Breast epithelium (tissue), 4 donors: ENCODE measurements at places on chromosomes 5 and 9. TPM values are rescaled to one million over a fixed set of nuclear protein-coding genes. Genes with fewer than 3 reads are reported as not detected.

The PCDHB16 gene
- total RNA-seq = 6.3 TPM

The PCDHA9 gene
- total RNA-seq = 1.5 TPM

- H3K27me3 ChIP-seq = no peaks in the 10 kb centered on the region
- H3K36me3 ChIP-seq = no peaks in the 10 kb centered on the region
- DNase-seq = no peak
- H3K4me3 ChIP-seq = no peak overlapping the region
Observed at GRCh38 chr9:121800376-121800775, 148.9 kb downstream of the DAB2IP start.

DNA sequence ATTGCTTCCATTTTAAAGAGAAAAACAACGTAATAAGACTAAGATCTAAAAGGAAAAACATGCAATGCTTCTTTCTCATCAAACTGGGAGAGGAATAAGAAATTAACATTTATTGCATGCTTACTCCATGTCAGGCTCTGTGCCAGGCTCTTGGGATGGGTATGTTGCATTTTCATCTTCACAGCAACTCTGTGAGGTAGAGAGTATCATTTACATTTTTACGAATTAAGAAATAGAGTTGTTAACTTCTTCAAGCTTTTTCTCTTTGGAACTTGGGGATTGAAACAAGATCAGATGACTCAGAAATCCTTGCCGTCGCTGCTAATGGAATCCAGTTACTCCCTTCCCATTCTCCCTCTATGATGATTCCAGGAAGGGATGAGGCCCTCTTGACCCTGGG, 39.5 kb downstream of the PDE8B start:
- H3K27ac ChIP-seq = no peak overlapping the region
- DNase-seq = no peak
- H3K4me3 ChIP-seq = no peak overlapping the region
- H3K4me1 ChIP-seq = no peaks in the 10 kb centered on the region
- H3K27me3 ChIP-seq = no peaks in the 10 kb centered on the region
- no peaks in the 10 kb centered on the region for H3K36me3 ChIP-seq

The SPINK7 gene
- not detected for total RNA-seq

GRCh38 chr5:83608122-83608521, 112.5 kb downstream of the HAPLN1 start:
- no peak for DNase-seq
- no peaks in the 10 kb centered on the region for H3K27me3 ChIP-seq
- H3K36me3 ChIP-seq = no peaks in the 10 kb centered on the region
- no peak overlapping the region for H3K27ac ChIP-seq
- no peak overlapping the region for H3K4me3 ChIP-seq

The PCDHB5 gene
- 3.4 TPM for total RNA-seq

The SEC24A gene
- total RNA-seq = 25.0 TPM

DNA sequence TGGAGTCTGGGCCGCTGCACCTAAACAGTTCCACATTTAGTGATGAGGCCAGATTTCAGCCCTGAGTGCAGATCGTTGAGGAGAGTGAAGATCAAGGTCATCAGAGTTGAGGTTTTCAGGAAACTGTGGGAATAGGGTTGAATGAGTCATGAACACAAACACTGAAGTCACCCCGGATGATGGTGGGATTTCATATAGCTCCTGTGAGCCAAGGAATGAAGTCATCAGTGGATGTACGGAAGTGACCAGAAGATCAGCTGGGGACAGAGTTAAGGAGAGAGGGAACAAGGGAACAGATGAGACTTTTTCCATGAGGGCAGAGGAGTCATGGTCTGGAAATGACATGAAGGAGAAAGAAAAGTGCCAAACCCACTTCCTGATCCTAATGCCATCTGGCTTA, 36.5 kb downstream of the PALM2AKAP2 start:
- H3K27me3 ChIP-seq = no peaks in the 10 kb centered on the region
- no peak overlapping the region for H3K4me3 ChIP-seq
- H3K4me1 ChIP-seq = no peaks in the 10 kb centered on the region
- DNase-seq = peak; percentile 46
- H3K27ac ChIP-seq = peak overlapping the region; percentile 21

DNA sequence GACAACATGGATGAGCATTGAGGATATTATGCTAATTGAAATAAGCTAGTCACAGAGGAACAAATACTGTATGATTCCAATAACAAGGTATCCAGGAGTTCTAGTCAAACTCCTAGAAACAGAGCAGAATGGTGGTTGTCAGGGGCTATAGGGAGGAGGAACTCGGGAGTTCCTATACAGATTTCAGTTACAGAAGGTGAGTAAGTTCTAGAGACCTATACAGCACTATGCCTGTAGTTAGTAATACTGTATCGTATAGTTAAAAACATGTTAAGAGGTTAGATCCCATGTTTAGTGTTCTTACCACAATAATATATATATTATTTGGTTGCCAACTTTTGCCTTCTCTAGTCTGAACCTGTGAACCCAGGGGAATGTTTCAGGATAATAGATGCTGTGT, 7.9 kb upstream of the OXCT1 start:
- H3K36me3 ChIP-seq = no peaks in the 10 kb centered on the region
- H3K27me3 ChIP-seq = no peaks in the 10 kb centered on the region
- no peak overlapping the region for H3K27ac ChIP-seq

DNA sequence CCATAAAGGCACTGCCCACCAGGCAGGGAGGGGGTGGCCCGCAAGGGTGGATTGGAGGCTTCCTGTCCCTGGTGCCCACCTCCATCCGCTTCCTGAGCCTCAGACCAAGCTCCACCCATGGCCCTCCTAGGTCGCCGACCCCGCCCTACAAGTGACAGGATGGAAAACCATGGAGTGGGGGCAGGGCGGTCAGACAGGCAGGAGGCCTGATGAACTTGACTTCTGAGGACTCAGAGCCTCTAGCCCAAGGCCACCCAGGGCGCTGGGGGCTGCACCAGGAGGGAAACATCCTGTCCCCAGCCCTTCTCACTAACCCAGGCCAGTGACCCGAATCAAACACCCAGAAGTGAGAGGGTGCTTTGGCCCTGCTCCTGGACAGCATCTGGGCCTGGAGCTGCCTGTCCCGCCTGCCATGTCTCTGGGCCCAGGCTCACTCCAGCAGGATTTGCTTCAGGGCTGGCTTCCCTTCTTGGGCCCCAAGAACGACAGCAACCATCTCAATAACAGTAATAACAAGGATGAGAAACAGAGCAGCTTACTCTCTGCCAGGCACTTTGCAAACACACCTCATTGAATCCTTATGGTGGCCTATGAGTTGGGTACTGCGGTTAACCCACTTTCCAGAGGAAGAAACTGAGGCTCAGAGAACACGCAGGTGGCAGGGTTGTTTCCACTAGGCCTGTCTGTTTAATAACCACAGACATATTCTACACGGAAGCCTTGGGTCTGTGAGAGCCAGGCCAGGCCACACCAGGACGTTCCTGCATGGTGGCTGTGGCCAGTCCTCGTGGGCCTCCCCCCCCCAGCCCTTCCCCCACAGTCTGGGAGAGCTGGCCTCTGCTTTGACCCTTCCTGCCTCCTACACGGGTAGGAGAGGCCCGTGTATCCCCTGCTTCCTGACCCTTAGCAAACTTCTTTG, 4.4 kb upstream of the ST6GALNAC6 start:
- peaks cover 17% of the 10 kb centered on the region for H3K4me1 ChIP-seq
- no peak overlapping the region for H3K4me3 ChIP-seq

DNA sequence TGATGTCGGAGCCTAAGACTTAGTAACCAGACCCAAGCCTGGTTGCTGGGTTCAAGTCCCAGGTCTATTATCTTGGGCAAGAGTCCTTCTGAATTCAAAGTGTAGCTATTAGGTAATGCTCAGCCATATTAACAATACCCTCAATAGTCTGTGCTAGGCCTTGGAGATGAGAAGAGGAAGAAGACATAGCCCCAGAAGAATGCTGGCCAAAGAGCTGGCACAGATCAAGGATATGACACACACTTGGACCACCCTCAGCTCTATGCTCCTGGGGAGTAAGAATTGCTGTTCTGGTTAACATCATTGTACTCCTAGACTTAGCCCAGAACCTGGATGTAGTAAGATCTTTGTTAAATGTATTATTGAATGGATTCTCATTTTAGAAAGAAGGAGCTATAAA, 426.7 kb downstream of the CDK5RAP2 start:
- H3K36me3 ChIP-seq = no peaks in the 10 kb centered on the region
- no peak overlapping the region for H3K4me3 ChIP-seq
- DNase-seq = no peak
- H3K27ac ChIP-seq = no peak overlapping the region

DNA sequence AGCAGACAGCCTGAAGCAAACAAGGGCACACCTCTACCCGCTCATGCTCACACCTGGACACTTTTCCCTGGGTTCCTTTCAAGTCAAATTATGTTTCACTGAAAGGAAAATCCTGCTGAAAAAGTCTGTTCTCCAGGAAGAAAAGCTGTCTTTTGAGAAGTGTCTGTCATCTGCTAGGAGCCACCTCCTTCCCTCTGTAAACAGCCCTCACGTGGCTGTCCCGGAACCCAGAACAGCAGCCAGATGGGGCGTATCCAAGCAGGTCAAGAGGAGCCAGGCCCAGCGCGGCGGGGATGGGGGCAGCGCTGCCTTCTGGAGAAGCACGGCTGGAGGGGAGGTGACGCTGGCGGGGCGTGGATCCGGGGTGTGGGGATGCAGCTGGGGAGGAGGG, at the start of gene PNPLA7:
Gene PNPLA7, minus strand, starts transcription at position 172 of the 391 bp plus-strand sequence. CDS start 205 bp downstream, outside the sequence.
- H3K36me3 ChIP-seq = no peaks in the 10 kb centered on the region
- DNase-seq = peak; percentile 90
- no peaks in the 10 kb centered on the region for H3K27me3 ChIP-seq
- H3K27ac ChIP-seq = peak within 1 kb of the TSS; percentile 89
- peak within 1 kb of the TSS; percentile 96 for H3K4me3 ChIP-seq

The ORM2 gene
- total RNA-seq = not detected

DNA sequence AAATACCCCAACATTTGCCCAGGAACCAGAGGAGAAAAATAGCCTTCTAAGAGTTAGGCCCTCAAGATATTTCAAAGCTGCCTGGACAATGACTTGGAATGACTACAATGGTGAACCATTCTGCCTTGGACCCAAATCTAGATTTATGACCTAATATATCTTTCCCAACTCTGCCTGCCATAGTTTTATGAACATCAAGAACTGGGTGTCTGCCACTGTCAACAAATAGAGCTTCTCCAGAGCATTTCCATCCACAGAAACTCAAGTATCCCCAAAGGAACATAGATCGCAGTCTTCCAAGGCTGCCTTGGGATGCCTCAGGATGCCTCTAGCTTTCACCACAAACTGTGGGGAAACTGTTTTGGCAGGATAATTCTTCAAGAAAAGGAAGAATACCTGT, 48.2 kb upstream of the NFIB start:
- no peak for DNase-seq
- no peak overlapping the region for H3K27ac ChIP-seq
- H3K4me3 ChIP-seq = no peak overlapping the region
- no peaks in the 10 kb centered on the region for H3K36me3 ChIP-seq
- no peaks in the 10 kb centered on the region for H3K27me3 ChIP-seq
- no peaks in the 10 kb centered on the region for H3K4me1 ChIP-seq

The ITGA2 gene
- total RNA-seq = 0.80 TPM

The PCDHGB7 gene
- total RNA-seq = 15.4 TPM

The OR1J2 gene
- total RNA-seq = not detected

GRCh38 chr5:161547406-161547737, 847 bp upstream of the GABRB2 start:
- no peak for DNase-seq
- H3K36me3 ChIP-seq = no peaks in the 10 kb centered on the region
- peak overlapping the region; percentile 68 for H3K4me3 ChIP-seq
- H3K27me3 ChIP-seq = no peaks in the 10 kb centered on the region

- no peak overlapping the region for H3K27ac ChIP-seq
- H3K36me3 ChIP-seq = no peaks in the 10 kb centered on the region
- no peaks in the 10 kb centered on the region for H3K4me1 ChIP-seq
- no peak overlapping the region for H3K4me3 ChIP-seq
Observed at GRCh38 chr5:7745882-7746610, 104.9 kb downstream of the CFAP90 start.

The UGT3A2 gene
- total RNA-seq = not detected

The IL5 gene
- total RNA-seq = not detected

DNA sequence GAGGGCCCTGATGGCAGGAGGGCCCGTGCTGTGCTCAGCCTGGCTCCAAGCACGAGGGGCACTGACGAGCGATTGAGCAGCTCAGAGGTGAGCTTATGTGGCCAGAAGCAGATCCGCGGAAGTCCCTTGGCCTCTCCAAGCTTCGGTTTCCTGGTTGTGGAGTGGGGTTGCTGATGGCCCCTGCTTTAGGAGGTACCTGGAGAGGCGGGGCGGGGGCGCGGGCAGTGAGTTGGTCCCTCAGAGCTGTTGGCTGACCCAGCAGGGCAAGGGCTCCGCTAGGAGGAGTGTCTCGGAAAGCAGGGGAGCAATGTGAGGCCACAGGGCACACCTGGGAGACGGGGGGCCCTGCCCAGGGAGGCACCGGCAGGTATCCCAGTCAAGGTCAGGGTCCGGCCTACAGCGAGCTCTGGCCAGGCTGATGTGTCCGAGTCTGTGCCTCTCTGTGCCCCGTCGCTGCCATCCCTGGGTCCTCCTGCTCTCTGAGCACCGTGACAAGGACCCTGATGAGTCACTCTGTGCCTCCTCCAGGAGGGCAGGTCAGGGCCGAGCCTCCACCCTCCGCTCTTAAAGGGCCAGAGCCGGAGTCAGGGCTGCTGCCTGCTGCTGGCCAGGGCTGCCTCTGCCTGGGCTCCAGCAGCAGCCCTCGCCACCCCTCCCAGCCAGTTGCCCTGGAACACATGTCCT, 14.8 kb downstream of the NCS1 start:
- peak; percentile 51 for DNase-seq
- peaks cover 7% of the 10 kb centered on the region for H3K4me1 ChIP-seq
- H3K36me3 ChIP-seq = no peaks in the 10 kb centered on the region

DNA sequence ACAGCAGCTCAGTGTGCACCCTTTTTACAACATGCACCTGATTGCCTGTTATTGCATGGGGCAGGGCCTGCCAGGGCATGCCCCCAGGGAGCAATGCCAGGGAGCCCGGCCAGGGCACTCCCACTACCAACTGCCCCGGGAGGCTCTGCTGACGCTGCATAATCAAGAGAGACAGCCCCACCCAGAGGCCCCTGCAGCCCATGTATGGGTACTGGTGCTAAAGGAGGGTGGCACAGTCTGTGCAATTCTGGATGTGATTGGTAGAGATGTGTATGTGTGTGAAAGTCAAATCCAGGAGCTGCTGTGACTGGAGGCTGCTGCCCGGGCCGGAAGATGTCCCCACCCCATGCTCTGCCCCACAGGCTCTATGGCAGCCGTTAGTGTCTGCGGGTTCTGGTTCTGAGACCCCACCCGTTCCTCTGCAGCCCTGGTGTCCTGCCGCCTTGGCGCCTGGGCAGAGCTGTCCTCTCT, 3.9 kb upstream of the NEURL1B start:
- H3K4me3 ChIP-seq = no peak overlapping the region
- peak; percentile 44 for DNase-seq
- peaks cover 5% of the 10 kb centered on the region for H3K4me1 ChIP-seq
- no peak overlapping the region for H3K27ac ChIP-seq
- H3K27me3 ChIP-seq = no peaks in the 10 kb centered on the region
- H3K36me3 ChIP-seq = no peaks in the 10 kb centered on the region

GRCh38 chr5:56126487-56127179, 106.5 kb downstream of the ANKRD55 start:
- H3K4me3 ChIP-seq = no peak overlapping the region
- H3K27ac ChIP-seq = no peak overlapping the region
- no peaks in the 10 kb centered on the region for H3K4me1 ChIP-seq
- no peaks in the 10 kb centered on the region for H3K36me3 ChIP-seq
- no peaks in the 10 kb centered on the region for H3K27me3 ChIP-seq
